CD4-positive, CD25-positive, alpha-beta regulatory T cell (primary cell): ENCODE measurements at places on chromosomes 7 and 10. TPM values are rescaled to one million over a fixed set of nuclear protein-coding genes. Genes with fewer than 3 reads are reported as not detected.

Gene PLAU
- polyA plus RNA-seq = not detected

Gene SDK1
- polyA plus RNA-seq = not detected

Gene HYAL4
- polyA plus RNA-seq = not detected

Gene NPSR1
- polyA plus RNA-seq = not detected

Gene IFIT3
- polyA plus RNA-seq = 22.3 TPM

Gene TAS2R41
- not detected for polyA plus RNA-seq

Gene ITIH5
- polyA plus RNA-seq = not detected

Gene SLC16A9
- polyA plus RNA-seq = 0.29 TPM
